CD4-positive, alpha-beta T cell treated with Interleukin-2 at 100 ng/mL for 4 hours (primary cell): ENCODE measurements at places on chromosomes 3 and 15.

DNA sequence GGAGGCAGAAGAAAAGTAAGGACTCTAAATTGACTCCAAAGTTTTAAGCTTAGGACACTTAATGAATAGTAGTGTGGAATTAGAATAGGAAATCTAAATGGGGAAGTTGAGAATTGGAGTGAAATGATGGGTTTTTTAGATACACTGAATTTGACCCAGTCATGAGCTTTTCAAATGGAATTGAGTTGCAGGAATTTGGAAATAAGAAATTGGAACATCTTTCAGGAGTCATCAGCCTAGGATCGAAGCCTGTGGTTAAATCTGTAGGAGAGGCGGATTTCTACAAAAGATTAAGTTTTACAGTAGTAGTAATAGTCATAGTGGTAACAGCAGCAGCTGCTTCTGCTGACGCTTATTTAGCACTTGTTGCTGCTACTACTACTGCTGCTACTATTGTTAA lies 129.0 kb upstream of the LRRFIP2 start:
- DNase-seq, result no peak

- DNase-seq, result no peak
Observed at GRCh38 chr3:88189361-88189810, 39.6 kb downstream of the C3orf38 start.

DNA sequence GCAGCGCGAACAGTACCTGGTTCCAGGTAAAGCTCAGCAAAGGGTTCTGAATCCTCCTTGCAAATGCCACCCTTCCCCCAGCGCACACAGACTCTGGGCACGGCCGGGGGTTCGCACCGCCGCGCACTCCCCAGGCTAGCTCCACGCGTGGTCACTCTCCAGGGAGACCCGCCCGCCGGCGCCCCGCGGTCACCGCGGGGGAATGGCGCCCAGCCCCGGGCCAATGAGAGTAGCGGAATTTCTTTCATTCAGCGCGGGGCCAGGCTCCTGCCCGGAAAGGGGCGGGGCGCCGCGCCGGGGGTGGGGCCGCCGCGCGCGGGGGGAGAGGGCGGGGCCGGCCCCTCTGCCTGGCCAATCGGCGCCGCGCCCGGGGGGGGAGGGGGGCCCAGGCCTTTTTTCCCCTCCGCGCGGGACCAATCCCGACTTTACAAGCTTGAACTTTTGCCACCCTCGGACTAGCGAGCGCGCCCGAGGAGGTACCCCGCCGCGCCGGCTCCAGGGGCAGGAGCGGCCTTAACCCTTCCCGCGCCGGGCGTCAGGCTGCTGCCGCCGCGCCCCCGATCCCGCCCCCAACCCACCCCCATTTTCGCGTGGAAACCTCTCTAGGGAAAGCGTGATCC lies 1.1 kb upstream of the SMAD6 start:
- DNase-seq, result peak; percentile 81

DNA sequence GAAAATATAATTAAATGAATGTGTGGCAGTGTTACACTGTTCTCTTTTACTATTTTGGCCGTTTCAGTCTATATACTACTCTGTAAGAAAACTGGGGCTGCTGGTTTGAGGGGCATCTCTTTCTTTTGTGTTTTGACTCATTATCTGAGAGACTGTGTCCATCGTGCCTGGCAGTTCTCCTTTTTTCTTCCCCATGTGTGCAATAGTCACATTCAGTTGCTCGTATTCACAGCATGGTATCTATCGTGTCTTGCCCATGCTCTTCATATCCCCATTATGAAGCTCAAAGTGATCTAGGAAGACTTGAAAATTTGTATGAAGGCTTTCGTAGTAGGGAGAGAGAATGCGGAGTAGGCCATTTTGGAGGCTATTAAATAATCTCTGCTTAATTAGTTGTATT lies 29.8 kb upstream of the FAH start:
- DNase-seq, result no peak

GRCh38 chr3:46539443-46540005 lies 26.6 kb downstream of the LRRC2 start:
- DNase-seq, result no peak

DNA sequence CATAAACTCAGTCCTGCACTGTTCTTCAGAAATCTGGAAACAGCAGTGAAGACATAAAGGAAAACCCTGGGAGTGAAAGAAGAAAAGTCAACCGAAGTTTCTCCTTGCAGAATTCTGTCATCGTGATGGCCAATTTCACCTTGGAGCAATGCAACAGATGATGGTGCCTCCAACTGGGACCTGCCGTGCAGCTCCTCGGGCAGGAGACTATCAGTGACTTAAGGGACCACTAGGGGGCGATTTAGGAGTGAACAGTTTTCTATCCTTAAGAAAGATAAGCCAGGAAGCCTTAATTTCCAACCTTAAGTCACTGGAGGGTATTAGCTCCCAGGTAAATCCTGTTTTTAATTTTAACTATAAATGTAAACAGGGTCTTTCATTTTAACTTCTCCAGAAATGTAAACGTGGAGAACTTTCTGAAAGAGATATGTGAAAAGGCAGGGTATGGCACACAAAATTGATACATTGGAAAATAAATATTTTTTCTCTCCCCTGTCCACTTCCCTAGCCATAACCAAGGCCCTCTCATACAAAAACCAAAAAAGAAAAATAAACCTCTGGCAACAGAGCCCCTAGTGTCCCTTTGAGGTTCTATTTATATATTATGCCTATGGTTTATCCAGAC lies 116.3 kb downstream of the PDZRN3 start:
- peak; percentile 24 for DNase-seq

GRCh38 chr3:23671851-23672589 lies 133.7 kb upstream of the UBE2E1 start:
- no peak for DNase-seq

GRCh38 chr3:51386159-51386851 lies 1.2 kb downstream of the MANF start:
- DNase-seq, result no peak

GRCh38 chr3:127384717-127385539 lies 97.1 kb upstream of the PRR20G start:
- DNase-seq, result no peak

DNA sequence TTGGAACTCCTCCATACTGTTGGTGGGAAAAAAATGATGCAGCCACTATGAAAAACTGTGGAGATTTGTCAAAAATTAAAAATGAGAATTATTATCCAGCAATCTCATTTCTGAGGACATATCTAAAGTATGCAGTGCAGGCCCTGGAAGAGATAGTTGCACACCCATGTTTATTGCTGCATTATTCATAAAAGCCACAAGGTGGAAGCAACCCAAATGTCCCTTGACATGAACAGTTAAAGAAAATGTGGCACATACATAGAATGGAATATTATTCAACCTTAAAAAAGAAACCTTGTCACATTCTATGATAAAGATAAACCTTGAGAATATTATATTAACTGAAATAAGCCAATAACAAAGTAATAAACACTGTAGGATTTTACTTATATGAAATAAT lies 80.9 kb upstream of the ARHGEF26 start:
- no peak for DNase-seq

GRCh38 chr15:60916032-60916678 lies 312.9 kb downstream of the RORA start:
- DNase-seq, result no peak

DNA sequence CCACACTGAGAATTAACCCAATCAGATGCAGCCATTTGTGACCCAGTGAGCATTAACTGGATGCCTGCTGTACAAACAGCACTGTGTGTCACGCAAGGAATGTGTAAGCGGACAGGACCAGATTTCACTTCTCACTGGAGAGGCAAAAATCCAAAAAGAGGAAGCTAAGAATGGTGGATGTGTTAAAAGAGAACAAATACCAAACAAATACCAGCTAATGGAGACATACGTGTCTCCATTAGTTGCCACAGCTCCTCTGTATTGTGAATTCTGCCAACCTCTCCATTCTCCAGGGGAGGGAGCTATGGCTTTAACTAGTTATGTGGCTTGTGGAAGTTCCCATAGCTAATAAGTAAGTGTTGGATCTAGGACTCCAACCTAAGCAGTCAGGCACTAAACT lies 2.6 kb downstream of the LTF start:
- DNase-seq, result no peak

GRCh38 chr3:180059356-180059755 lies 22.6 kb upstream of the PEX5L start:
- no peak for DNase-seq

- DNase-seq, result peak; percentile 6
Observed at GRCh38 chr15:69652751-69653305, 200.2 kb downstream of the RPLP1 start.

DNA sequence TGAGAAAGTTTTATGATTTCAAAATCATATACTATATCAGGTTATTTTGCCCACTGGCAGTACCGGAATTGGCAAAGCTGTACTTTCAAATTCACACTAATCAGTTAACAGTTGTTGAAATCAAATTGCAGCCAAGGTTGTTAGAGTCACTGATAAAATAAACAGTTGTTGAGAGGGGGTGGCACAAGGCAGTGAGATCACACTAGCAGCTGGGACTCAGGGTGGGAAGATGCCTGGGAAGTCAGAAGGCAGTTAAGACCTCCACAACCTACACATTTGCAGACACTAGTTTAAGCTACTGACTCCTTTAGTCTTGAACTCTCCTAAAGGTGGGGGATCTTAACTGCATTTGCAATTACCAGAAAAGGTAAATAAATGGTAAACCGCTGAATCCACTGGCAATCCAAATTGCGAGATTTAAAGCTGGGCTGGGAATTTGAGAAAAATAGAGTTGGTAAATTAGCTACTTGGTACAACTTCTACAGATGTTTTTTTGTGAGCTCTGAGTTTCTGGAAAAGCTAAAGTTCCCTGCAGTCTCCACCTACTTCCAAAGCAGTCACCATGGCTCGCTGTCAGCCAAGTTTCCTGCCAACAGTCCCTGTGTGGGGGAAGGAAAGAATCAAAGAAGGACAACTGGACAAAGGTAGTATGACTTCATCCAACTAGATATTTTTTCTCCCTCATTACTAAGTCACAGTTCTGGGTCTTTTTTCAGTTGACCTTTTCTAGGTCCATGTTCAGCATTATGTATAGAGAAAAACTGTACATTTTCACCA lies 105.7 kb downstream of the ZNF385D start:
- DNase-seq, result no peak

GRCh38 chr15:90334304-90334731 lies 17.8 kb upstream of the ZNF774 start:
- DNase-seq, result no peak

- no peak for DNase-seq
Observed at GRCh38 chr3:157436583-157437291, at the start of gene PTX3. Gene PTX3, plus strand, starts transcription at chr3:157436850. Its CDS starts 84 bp downstream, at chr3:157436934.

- no peak for DNase-seq
Observed at GRCh38 chr15:52844823-52845222, 54.7 kb upstream of the ONECUT1 start.

GRCh38 chr3:62252438-62253157 lies 120.8 kb downstream of the FEZF2 start:
- no peak for DNase-seq

DNA sequence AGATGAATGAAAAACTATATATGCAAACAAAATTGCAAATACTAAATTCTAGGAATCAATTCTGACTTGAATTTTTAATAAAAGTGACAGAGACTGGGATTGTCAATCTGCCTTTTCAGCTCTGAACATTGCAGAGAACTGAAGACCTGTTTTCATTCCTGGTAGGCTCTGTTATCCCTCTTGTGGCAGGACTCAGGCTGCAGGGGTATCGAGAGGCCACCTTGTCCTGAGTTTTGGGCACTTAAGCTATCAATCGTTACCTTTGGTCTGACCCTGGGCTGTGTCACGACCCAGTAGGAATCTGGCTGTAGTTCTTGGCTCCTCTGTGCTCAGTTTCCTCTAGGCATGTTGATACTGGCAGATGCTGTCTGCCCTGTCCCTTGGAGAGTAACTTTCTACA lies 238.0 kb downstream of the CACNA2D3 start:
- DNase-seq, result no peak

DNA sequence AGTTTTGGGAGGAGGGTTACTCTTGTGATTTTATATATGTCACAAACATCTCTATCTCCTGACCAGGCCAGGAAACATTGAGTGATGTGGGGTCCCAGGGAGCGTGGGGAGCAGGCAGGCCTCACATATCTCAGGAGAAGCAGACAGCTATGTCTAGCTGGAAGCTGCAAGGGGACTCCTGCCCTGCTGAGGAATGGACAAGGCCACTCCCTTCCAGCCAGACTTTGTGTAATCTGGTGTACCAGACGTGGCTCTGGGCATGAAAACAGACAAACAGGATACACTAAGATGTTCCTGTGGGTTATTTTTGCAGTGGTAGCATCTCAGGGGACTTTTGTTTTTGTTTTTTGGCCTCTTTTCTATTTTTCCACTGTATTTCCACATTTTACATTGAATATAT lies 23.2 kb downstream of the CYP8B1 start:
- DNase-seq, result no peak

- no peak for DNase-seq
Observed at GRCh38 chr3:21524133-21524532, 226.9 kb downstream of the ZNF385D start.

DNA sequence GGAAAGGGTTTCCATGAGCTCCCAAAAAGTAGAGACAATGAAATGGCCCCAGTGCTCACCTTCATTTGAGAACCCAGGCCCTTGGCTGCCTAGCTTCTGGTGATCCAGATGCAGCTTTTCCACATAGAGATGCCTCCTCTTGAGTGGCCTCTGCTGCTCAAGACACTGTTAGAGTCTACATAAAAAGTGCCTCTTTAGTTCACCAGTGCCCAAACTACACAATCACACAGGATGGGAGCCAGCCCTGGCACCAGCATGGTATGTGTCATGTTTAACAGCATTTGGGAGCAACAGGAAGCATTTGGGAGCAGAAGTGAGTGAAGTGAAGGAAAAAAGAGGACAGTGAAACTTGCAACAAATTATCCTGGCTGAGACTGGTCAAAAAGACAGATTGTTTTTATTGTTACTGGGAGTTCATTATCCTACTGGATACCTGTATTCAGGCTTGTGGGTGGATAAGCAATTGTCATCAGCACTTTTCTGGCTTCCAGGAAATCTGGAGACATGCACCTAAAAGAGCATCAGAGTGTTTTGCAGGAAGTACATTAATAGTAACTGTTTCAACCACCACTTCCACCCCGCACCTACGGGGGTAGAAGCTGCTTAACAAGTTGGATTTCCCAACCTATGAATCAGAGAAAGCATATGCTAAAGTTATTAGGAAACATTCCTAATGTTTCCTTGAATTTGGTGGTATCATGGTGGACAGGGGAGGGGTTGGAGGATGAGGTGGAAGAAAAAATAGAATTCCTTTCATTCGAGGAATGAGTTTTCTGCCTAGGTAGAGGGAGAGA lies 416.2 kb downstream of the IGSF11 start:
- no peak for DNase-seq

- no peak for DNase-seq
Observed at GRCh38 chr15:40664909-40665308, 30.1 kb upstream of the RAD51 start.

GRCh38 chr3:42053476-42053875 lies 37.7 kb upstream of the TRAK1 start:
- DNase-seq, result no peak

- no peak for DNase-seq
Observed at GRCh38 chr3:169562988-169563774, 100.3 kb downstream of the MECOM start.

GRCh38 chr15:82566690-82567089 lies 26.4 kb upstream of the RPS17 start:
- DNase-seq, result no peak

- no peak for DNase-seq
Observed at GRCh38 chr3:169508426-169508825, 155.1 kb downstream of the MECOM start.

- no peak for DNase-seq
Observed at GRCh38 chr3:126133606-126134005, 46.8 kb downstream of the ALDH1L1 start.
